ENCODE measurements at places on chromosomes 5 and 9.

DNA sequence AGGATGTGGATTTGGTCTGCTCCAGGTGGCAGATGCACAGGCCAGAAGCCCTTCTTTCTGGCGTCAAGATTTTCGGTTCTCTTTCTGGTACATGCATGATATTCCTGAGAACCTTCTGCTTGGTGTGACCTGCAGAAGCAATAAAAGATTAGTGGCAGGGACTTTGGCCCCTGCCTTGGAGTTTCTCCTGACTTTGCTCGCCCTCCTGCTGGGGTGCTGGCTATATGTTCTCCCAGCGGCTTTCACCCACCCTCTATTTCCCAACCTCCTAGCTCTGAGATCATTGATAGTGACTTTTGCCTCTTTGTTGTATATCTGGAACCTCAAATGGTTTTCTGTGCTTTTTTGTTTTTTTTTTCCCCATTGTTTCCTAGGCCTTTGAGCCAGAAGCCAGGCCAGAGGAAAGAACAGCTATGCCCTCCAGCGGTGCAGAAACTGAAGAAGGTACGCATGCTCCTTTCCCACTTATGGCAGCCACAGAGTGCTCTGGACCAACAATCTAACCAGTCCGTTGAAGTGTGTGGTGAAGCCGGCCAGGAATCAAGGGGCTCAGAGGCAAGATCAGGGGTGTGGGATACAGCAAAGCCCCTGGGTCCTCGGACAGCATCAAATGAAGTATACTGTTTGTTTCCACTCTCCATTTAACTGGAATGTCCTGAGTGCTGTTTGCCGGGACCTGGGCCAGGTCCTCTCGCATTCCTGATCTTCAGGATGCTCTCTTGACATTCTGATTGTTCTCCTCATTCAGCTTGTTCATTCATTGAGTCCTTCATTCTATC, 154.5 kb downstream of the ARHGEF28 start:
- H3K27me3 ChIP-seq = no peaks in the 10 kb centered on the region
- H3K4me3 ChIP-seq = no peak overlapping the region
- DNase-seq = no peak

DNA sequence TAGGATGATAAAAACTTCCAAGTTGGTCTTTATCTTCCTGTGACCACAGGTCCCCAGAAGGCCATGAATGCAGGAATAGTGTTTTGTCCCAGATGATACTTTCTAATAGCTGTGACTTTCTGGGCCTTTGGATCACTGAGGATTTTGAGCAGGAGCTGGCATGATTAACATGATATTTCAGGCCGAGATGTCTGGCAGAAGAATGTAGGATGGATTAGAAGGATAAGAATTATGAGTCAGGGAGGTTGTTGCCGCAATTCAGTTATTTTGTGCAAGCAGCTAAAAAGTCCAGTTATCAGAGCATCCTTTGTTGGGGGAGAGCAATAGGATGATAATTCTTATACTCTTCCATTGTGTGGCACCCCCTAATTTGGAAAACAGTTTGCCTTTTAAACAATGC, 189.7 kb downstream of the PSAT1 start:
- no peak overlapping the region for H3K4me3 ChIP-seq
- no peak for DNase-seq
- no peak overlapping the region for H3K27ac ChIP-seq
- H3K4me1 ChIP-seq = no peaks in the 10 kb centered on the region
- H3K27me3 ChIP-seq = no peaks in the 10 kb centered on the region

GRCh38 chr5:16791904-16792597, 144.0 kb downstream of the MYO10 start:
- H3K36me3 ChIP-seq = no peaks in the 10 kb centered on the region
- no peak overlapping the region for H3K27ac ChIP-seq
- no peaks in the 10 kb centered on the region for H3K4me1 ChIP-seq
- no peaks in the 10 kb centered on the region for H3K27me3 ChIP-seq
- no peak for DNase-seq
- H3K4me3 ChIP-seq = no peak overlapping the region

GRCh38 chr9:74284581-74285450, 212.3 kb upstream of the RORB start:
- no peak overlapping the region for H3K27ac ChIP-seq
- H3K4me3 ChIP-seq = no peak overlapping the region
- DNase-seq = no peak
- peaks cover 3% of the 10 kb centered on the region for H3K36me3 ChIP-seq

DNA sequence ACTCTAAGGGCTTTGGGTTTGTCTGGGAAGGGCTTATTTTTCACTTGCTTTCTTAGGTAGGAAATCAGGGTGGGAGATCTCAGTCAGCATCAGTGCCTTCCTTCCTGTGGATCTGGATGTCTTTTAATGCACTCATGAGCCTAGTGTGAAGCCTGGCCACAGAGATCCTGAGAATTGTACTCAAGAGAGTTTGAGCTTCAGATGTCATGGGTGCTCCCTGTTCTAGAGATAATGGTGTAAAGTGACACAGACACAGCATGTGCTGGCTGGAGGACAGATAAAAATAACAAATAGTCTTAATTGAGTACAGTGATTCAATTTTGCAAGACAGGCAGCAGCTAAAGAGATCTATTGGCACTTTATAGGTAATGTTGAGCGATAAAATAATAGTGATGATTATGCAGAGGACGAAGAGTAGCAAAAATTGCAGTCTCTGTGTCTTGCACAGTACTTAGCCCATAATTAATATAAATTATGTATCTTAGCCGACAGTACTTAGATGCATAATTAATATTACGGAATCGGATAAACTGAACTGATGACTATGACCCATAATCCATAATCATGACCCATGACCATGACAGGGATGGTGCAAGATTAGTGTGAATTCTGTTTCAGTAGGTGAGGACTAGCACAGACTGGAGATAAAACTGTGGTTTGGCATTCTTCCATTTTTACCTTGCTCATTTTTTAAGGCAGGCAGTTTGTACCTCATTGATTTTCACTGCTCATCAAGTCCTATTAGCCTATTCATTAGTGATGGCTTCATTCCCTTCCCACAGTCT, 408.7 kb upstream of the PIK3R1 start:
- peaks cover 3% of the 10 kb centered on the region for H3K36me3 ChIP-seq
- DNase-seq = no peak
- no peak overlapping the region for H3K4me3 ChIP-seq
- H3K27me3 ChIP-seq = peaks cover 4% of the 10 kb centered on the region
- peaks cover 13% of the 10 kb centered on the region for H3K4me1 ChIP-seq

DNA sequence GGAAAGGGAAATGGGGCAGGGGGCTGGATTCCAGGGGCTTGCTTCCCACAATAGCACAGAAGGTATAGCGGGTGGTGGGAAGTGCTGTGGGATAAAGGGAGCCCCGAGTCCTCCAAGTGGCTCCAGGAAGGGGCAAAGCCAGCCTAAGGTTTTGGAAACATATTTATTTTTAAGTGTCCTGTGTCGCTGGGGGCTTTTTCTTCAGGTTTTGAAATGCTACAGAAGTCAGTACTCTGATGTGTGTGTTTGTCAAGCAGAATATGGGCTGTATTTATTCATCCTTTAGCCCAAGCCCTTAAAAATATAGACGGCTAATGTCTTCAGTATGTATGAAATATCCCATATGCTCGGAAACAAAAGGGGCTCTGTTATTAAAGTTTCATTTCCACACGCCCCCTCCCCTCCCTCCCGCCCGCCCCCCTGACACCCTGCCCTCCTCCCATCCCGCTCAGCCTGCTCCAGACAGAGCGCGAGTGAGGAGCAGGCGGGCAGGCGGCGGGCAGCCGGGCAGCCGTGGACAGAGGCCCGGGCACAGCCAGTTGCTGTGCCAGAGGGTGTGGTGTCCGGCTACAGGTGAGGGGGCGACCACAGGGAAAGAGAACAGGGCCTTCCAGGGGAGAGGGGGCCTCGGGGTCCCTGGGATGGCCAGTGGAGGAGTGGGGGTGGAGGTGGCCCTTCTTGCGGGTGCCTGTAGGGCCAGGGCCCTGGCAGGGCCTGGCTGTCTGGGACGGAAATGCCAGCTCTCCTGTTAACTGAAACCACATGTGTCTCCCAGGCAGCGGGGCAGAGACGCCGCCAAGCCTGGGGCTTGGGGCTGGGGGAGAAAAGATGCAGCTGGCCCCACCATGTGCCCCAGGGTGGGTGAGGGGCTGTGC, 39.6 kb upstream of the SYNPO start:
- H3K4me1 ChIP-seq = no peaks in the 10 kb centered on the region
- H3K27ac ChIP-seq = no peak overlapping the region
- peaks cover 44% of the 10 kb centered on the region for H3K27me3 ChIP-seq
- H3K36me3 ChIP-seq = no peaks in the 10 kb centered on the region
- H3K4me3 ChIP-seq = no peak overlapping the region

DNA sequence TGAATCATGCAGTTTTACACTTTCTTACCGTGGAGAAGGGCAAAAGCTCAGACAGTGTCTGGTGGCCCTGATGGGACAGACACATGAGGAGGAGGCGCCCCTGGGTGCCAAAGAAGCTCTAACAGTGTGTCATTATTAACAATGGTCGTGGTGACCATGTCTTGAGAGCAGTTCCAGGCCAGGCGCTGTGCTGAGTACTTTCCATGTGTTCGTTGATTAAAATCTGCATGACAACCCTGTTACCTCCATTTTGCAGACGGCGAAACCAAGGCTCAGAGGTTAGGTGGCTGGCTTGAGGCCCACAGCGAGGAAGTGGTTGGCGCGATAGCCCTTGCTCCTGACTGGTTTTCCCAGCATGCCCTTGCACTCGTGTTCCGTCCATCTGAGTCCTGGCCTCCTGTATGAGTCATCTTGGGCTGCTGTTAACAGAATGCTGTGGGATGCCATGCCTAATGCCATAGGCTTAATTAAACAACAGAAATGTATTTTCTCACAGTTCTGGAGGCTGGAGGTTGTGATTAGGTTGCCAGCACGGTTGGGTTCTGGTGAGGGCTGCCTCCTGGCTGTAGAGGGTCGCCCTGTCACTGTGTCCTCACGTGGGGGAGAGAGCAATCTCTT, 92.0 kb downstream of the AMBP start:
- H3K27me3 ChIP-seq = no peaks in the 10 kb centered on the region
- DNase-seq = no peak
- no peak overlapping the region for H3K4me3 ChIP-seq
- no peaks in the 10 kb centered on the region for H3K4me1 ChIP-seq
- peaks cover 3% of the 10 kb centered on the region for H3K36me3 ChIP-seq

DNA sequence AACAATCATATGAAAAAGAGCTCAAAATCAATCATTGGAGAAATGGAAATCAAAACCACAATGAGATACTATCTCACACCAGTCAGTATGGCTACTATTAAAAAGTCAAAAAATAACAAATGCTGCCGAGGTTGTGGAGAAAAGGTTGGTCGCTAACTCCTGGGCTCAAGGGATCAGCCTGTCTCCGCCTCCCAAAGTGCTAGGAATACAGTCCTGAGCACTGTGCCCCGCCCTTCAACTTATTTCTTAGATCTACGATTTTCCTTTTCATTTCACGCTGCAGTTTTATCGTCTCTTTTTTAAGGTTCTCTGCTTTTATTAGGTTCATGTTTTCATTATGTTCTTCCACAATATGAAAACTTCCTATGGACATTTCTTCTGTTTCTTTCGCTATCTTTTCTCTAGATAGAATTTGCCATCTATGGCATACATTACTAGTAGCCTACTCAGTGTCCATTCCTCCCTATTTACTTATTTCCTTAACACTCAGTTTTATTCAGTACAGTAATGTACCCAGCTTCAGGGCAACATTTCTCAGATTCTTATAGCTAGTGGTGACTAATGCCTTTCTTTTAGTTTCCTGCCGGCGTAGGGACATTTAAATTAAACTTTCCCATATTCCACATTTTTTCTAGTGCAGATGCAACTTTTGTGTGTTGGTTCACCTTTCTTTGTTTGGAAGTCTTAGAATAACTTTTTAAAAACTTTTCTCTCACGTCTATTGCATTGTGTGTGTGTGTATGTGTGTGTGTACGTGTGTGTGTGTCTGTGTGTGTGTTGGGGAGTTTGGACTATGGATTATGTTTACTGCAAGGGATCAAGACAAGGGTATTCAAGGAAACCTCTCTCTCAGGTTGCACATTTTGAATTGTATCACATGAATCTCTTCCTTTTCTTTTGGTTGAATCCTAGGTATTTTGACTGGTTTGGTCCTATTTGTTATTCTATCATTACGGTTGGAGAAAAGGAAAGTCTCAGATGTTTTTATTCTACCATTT, 21.6 kb upstream of the FBN2 start:
- H3K27me3 ChIP-seq = no peaks in the 10 kb centered on the region
- no peak for DNase-seq
- no peak overlapping the region for H3K27ac ChIP-seq
- H3K36me3 ChIP-seq = no peaks in the 10 kb centered on the region
- no peaks in the 10 kb centered on the region for H3K4me1 ChIP-seq
- H3K4me3 ChIP-seq = no peak overlapping the region

DNA sequence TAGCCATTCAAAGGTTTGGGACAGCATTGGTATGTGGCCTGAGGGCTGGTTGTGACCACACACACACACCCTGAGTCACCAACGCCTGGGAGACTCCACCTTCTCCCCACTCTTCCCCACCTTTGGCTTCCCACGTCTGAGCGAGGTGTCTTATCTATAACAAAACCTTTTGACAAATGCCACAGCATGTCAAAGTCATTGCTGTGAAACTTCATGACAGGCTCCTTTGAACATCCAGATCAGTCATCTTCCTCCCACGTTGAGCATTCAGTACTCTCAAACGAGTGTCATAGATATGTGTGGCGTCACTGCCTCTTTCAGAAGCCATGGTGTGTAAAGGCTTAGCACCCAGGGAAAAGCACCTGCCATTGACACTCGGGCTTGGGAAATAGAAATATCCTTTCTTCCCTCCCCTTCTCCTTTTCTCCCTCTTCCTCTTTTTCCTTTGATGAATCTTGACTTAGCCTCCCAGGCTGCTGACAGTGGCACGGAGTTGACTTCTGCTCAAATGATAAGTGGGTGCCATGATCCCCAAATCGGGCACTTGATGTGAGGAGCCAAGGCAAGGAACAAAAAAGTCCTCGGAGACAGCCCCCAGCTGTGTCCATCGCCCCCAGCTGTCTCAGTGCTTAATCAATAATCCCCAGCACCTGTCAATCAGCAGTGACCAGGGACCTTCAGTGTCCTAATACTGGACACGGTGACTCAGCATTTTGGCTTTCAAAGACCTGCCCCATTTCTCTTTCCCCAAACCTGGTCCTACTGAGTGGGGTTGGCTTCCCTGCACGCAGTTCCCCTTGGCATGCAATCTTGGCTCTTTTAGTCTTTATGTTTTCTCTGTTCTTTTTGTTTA, 114.8 kb downstream of the FGF18 start:
- no peak overlapping the region for H3K27ac ChIP-seq
- DNase-seq = no peak
- peaks cover 66% of the 10 kb centered on the region for H3K27me3 ChIP-seq
- no peak overlapping the region for H3K4me3 ChIP-seq
- no peaks in the 10 kb centered on the region for H3K4me1 ChIP-seq
- H3K36me3 ChIP-seq = no peaks in the 10 kb centered on the region
